SK-N-DZ (cell line): ENCODE measurements at places on chromosomes 3 and 15.

DNA sequence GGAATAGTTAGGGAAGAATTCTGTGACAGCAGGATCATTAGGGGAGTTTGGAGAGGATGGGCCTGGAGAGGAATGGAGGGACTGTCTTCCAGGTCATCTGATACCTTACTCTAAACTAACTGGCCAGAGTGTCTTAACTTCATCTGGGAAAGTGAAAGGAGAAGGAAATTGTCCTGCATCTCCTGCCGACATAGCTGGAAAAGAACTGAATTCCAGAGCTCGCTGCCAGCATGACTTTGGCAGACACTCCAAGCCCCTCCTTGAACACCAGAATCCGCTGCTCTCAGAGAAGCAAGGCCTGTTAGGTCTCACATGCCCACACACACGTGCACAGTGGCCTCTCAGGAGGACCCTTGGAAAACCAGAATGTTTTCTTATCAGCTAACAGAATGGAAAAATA lies 10.5 kb downstream of the ABI3BP start:
- DNase-seq, result no peak

GRCh38 chr3:39757307-39757706 lies 52.1 kb upstream of the MYRIP start:
- DNase-seq, result no peak

DNA sequence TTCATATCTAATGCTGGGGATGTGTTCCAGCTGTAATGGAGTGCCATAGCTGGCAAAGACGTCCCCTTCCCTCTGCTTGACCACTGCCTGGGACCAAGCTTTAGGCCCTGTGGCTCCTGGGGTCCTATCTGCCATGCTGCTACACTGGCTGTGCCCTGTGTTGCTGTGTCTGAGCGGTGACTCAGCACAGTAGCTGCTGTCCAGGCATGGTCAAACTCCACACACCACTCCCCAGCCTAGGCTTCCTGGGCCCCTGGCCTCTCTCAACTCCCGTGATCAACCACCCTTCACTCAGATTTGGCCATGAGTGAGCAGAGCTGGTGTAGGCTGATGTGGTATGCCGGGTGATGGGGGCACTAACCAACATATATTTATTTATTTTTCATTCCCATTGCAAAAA lies 27.0 kb downstream of the EPHB1 start:
- DNase-seq, result no peak

DNA sequence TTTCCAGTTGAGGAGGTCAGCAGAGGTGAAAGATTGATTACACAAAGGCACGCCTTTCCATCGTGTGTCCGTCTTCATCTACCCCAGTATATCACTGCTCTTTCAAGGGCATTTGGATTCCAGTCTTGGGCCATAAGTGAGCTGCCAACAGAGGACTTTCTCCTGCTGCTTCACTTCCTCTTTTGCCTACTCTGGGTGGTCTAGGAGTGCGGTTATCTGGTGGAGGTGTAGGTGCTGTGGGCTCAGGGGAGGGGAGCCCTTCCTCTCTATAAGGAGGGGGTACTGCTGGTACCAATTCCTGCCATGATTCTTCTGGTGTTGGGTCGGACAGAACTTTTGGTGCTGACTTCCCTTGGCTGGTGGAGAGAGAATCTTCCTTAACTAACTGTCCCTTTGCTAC lies 83.1 kb upstream of the VEPH1 start:
- DNase-seq, result no peak

DNA sequence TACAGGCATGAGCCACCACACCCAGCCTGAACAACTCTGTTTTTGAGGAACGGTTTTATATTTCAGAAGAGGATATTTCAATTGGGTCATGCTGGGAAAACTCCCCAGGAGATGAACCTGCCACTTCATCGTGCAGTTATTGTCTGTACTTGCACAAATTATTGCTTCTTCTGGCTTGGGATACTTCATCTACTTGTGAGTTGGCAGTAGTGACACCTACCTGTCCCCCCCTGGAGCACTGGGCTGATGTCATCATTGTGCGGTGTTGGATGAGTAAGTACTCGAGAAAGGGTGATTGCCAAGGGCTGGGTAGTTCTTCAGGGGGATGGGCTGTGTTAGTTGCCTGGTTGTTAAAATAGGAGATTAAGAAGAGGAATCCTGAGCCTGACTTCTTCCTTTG lies 85.1 kb upstream of the SAMMSON start:
- DNase-seq, result no peak

- no peak for DNase-seq
Observed at GRCh38 chr3:110518031-110518430, 553.6 kb upstream of the NECTIN3 start.

DNA sequence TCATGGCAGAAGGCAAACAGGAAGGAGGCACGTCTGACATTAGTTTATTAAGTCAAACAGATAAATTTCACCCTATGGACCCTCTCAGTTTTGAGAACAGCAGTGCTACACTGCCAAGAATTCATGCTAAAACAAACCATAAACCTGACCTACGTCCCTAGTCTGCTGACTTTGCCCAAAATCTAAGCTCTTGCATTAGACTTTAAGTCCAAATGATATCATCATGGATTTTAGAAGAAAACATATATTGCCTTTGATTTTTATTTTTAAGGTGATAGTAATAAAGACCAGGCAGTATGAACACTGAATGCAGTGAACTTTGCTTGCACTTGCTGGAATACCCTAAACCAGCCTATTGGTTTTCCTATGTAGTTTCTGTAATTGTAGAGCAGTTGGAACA lies 79.6 kb upstream of the GADL1 start:
- DNase-seq, result no peak

- DNase-seq, result no peak
Observed at GRCh38 chr15:88385078-88385700, 82.0 kb downstream of the MRPL46 start.

- peak; percentile 26 for DNase-seq
Observed at GRCh38 chr15:55712363-55712762, 30.6 kb downstream of the PRTG start.

- DNase-seq, result no peak
Observed at GRCh38 chr15:57038040-57038439, 119.6 kb downstream of the TCF12 start.

GRCh38 chr3:11878837-11879236 lies 32.2 kb upstream of the TAMM41 start:
- DNase-seq, result no peak

GRCh38 chr15:67520321-67521028 lies 456 bp upstream of the C15orf61 start:
- no peak for DNase-seq

DNA sequence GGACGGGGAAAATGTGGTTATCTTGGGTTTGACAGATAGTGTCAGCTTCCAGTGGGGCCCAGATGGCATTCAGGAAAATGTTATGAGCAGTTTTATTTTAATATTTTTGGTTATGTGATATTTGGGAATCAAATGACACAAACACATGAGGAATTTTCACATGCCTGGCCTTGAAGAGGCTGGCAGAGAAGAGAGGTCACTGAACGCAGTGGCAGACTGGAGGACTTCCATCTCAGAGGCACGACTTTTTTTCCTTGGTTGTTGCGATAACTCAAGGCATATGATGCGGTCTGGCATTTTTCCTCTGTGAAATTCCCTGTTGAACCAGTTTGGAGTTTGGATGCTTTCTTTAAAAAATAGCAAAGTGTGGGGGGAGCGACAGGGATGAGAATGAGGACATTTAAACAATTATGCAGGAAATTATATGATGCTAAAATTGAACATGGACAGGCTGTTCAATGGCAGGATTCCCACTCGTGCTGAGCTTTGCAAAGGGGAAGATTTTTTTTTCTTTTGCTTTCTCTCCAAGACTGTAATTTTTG lies 36.9 kb upstream of the ARPP21 start:
- no peak for DNase-seq

DNA sequence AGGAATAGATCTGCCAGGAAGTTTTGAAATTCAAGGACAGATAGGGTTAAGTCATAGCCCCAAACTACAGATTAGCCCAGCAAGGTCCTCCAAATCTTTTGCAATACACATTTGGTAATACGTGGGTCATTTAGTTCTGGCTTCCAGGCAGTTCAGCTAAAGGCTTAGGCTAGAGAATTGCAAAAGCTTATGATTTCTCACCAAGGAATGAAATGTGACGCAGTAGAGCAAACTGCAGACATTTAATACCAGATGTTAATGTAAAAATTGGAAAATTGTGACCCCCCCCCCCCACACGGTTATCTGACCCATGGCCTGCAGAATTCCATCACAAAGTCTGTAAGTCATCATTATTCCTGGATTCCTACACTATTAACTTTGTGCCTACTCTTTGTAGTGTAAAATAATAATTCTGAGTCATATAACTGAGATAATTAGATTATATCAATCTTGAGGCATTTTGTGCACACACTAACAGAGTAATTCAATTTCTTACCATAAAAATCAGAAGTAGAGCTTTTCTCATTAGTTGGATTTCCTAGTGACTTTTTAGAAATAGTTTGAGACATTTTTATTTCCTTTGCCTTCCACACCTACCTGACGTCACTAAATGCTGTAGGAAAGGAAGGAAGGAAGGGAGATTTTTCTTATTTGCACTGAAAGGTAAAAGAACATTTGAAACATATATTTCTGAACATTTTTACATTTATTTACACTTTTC lies 235.2 kb downstream of the DTWD1 start:
- no peak for DNase-seq
